ENCODE measurements at places on chromosomes 1 and 21. TPM values are rescaled to one million over a fixed set of nuclear protein-coding genes. Genes with fewer than 3 reads are reported as not detected.

- peak; percentile 30 for DNase-seq
- no peaks in the 10 kb centered on the region for H3K27me3 ChIP-seq
- no peak overlapping the region for H3K4me3 ChIP-seq
- peaks cover 2% of the 10 kb centered on the region for H3K36me3 ChIP-seq
Measured at GRCh38 chr1:24793447-24794129, 48.3 kb downstream of the CLIC4 start.

DNA sequence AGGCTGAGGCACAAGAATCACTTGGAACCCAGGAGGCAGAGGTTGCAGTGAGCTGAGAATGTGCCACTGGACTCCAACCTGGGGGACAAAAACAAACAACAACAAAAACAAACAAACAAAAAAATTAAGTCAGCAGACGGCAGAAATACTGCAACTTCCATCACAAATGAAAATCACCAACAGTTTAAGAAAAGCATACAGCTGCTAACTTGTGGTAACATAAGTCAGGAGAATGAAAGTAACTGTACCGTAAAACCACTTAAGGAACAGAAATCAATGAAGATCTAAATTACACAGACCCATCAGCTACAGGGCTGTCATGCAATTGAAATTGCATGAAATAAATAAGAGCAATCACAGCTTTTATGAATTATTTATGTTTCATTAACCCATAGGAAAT is 25.0 kb downstream of the MCOLN2 start:
- H3K4me3 ChIP-seq: no peak overlapping the region
- no peak overlapping the region for H3K27ac ChIP-seq
- DNase-seq: no peak

DNA sequence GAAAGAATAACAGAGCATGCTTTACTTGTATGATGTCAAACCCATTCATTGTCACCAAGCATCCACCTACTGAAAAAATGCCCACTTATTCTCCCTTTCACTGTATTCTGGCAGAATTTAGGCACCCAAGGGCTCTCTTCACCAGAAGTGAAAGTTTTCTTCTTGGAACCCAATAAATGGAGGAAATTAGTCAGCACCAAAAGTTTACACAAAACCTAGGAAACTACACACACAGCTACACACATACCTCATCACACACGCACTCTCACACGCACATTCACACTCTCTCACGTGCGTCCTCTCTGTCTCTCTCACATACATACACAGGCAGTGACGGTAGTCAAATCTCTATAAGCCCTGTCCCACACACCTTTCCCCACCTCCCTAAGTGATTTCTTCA is 37.6 kb downstream of the MCOLN2 start:
- DNase-seq: no peak
- no peaks in the 10 kb centered on the region for H3K4me1 ChIP-seq
- no peaks in the 10 kb centered on the region for H3K36me3 ChIP-seq
- no peak overlapping the region for H3K4me3 ChIP-seq

Gene OPRD1
- 0.27 TPM for total RNA-seq

Gene UMODL1
- 0.04 TPM for total RNA-seq

All from muscle of leg (tissue), 16 donors.